Stimulated activated CD8-positive, alpha-beta memory T cell treated with anti-CD3 and anti-CD28 coated beads, Interleukin-15, amount 100 ng/mL, for 48 hours (primary cell): ENCODE measurements at places on chromosomes 16 and 17.

DNA sequence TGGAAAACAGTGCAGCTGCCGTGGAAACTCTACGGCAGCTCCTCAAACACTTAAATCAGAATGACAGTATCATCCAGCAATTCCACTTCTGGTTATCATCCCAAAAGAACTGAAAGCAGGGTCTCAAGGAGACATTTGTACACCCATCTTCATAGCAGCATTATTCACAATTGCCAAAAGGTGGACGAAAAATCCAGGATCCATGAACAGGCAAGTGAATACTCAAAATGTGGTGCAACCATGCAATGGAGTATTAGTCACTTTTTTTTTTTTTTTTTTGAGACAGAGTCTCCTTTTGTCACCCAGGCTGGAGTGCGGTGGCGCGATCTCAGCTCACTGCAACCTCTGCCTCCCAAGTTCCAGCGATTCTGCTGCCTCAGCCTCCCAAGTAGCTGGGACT, 10.6 kb upstream of the AATK start:
- DNase-seq: no peak

DNA sequence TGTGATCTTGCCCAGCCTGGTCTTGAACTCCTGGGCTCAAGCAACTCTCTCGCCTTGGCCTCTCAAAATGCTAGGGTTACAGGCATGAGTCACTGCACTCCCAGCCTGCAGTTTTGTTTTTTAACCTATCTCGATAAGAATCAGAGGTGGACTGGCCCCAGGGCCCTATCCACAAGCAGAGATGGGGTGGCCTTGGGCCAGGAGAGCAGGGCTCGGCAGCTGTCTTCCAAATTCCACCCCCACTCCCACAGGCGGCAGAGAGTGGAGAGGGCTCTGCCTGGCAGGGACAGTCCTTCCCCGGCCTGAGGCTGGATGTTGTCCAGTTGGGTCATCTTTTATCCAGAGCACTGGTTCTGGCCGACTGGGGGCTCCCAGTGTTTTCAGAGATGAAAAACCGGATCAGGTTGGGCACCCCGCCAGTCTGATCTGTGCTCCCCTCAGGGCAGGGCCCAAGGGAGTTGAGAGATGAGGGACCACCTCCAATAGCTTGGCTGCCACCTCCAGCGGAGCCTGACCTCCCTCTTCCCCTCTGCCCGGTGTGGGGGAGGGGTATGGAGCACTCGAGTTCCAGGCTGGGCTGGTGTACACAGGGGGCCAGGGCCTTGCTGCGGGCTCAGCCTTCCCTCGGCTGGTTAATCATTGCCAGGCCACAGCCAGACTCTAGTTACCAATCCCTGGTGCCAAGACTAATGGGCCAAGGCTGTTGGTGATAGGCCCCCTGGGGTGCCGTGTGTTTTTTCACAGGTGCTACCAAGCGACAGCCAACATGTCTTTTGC, 30.3 kb upstream of the MYO15B start:
- no peak for DNase-seq

DNA sequence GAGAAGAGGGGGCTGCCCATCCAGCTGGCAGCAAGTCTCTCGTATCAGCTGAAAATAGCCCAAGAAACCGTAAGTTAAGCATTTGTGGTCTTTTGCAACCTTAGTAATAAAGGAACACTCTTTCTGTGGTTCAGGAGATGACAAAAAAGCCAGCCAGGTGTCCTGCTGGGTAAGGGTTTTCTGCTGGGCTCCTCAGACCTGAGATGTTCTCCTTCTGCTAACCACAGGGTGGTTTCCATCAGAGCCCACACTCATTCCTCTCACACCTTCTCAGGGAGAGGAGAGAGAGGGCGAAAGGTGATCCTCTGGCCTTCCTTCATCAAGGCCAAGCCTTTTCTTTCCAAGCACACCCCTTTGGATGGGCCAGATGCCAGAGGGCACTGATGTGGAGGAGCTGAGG, 70.7 kb downstream of the TEX14 start:
- no peak for DNase-seq

GRCh38 chr16:28058839-28059589, 4.5 kb downstream of the GSG1L start:
- DNase-seq: no peak

DNA sequence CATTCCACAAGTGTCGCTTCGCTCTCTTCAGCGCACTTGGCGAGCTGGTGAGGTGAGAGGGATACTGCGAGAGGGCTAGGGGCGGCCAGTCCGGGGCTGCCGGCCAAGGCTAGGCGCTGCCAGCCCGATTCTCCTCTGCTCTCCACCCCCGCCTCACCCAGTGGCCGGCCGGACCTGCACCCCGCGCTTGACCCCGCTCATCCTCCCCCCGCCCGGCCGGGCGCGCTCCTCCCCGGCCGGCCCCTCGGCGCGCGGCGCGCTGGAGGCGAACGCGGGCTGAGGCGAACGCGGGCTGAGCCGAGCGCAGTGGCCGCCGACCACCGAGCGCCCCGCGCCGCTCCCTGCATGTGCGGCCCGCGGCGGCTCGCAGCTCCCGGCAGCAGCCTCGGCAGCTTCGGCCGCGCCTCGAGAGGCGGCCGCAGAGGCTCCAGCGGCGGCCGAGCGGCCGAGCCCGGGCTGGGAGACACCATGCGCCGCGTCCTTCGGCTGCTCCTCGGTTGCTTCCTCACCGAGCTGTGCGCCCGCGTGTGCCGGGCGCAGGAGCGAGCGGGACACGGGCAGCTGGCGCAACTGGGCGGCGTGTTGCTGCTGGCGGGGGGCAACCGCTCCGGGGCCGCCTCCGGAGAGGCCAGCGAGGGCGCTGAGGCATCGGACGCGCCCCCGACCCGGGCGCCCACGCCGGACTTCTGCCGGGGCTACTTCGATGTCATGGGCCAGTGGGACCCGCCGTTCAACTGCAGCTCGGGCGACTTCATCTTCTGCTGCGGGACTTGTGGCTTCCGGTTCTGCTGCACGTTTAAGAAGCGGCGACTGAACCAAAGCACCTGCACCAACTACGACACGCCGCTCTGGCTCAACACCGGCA, at the start of gene SHISA9:
Gene SHISA9 (plus strand): TSS at position 2 of the 865 bp plus-strand sequence.
- no peak for DNase-seq

- DNase-seq: no peak
Observed at GRCh38 chr16:15648135-15648730, 1.8 kb upstream of the NDE1 start.

GRCh38 chr17:6575596-6575988, 19.2 kb upstream of the PITPNM3 start:
- no peak for DNase-seq

DNA sequence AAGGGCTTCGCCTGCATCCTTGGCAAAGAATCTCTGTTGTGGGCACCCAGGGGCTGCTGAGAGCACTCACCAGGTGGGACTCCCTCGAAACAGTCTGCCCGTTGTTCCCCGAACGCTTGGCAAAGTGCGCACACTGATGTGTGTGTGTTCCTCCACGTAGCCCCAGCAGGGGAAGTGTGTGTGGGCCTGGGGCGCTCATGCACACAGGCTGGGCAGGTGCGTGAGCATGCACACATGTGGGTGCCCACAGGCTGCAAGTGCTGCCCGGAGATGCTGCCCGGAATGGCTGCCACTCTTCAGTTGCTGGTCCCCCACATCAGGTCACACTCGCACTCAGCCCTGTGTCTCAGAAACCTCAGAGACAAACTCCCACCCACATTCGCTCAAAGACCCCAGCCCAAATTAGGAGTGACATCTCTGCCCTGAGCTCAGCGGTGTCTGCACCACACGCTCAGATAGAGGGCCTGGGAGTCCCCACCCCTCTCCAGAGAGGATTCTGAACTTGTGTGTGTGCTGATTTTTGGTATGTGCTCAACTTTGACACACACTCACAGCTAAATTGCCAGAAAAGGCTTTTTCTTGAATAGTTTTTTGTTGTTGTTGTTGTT, 119.4 kb downstream of the MGAT5B start:
- no peak for DNase-seq

GRCh38 chr17:16247586-16247984, 30.6 kb downstream of the PIGL start:
- no peak for DNase-seq

- DNase-seq: no peak
Observed at GRCh38 chr17:76263896-76264295, 1.3 kb upstream of the UBALD2 start.

- no peak for DNase-seq
Observed at GRCh38 chr17:7213895-7214299, 5.7 kb downstream of the DLG4 start.

GRCh38 chr17:6571452-6571781, 15.1 kb upstream of the PITPNM3 start:
- DNase-seq: no peak

- no peak for DNase-seq
Observed at GRCh38 chr17:75692976-75693375, 25.8 kb downstream of the SAP30BP start.

DNA sequence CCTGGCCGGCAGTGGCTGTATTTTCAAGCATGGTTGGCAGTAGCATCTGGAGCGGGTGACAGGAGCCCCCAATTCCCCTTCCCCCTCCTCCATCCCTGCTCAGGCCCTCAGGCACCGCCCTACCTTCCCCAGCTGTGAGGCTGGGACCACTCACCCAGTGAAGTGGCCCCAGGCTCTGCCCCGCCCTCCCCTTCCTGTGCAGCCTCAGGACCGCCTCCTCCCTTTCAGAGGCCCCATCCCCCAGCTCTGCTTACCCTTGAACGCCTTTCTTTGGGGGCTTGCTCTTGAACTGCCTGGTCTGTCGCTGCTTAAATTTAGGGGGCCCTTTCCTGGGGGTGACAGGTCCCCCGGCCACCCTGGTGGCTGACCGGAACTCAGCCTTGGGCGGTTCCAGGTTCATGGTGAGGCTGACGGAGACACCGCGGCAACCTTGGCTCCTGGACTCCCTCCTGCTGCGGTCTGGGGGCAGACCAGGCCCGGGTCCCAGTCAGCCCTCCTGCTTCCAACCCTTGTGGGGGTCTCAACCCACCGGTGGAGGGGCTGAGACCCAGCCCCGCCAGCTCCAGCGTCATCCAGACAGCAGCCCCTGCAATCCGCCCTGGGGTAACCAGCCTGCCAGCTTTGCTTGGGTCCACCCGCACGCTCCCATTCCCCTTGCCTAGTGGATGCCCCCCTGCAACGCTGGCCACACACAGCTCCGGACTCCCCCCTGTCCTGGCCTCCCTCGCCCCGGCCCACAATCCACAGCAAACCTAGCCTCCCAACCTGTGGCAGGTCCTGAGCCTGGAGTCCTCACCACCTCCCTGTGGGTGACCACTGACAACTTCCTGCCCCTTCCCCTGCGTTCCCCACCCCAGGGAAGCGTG, 3.2 kb downstream of the PDE6G start:
- DNase-seq: no peak

DNA sequence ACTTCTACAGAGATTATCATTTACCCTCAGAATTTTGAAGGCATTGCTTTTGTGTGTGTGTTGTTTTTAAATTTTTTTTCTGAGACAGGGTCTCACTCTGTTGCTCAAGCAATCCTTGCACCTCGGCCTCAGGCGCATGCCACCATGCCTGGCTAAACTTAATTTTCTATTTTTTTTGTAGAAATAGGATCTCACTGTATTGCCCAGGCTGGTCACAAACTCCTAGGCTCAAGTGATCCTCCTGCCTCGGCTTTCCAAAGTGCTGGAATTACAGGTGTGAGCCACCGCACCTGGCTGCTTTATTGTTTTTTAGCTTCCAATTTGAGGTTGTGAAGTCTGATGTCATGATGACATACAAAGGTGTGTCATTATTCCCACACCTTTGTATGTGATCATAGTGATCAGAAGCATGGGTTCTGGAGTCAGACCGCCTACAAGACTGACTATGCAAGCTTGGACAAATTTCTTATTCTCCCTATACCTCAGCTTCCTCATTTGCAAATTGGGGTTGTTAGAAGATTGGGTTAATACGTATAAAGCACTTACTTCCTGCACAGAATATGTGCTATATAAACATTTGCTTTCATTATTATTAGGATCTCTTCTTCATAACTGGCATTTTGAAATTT, 5.8 kb downstream of the SEPHS2 start:
- DNase-seq: no peak

DNA sequence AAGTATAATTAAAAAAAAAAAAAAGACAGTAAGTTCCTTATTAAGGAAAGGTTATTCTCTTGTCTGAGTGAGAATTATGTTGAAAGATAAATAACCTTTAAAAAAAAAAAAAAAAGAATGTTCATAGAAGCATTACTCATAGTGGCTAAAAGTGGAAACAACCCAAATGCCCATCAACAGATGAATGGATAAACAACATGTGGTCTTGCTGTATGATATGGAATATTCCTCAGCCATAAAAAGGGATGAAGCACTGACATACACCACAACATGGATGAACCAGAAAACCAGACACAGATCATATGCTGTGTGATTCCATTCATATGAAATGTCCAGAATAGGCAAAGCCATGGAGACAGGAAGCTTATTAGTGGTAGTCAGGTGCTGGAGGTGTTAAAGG, 9.2 kb upstream of the CCNF start:
- no peak for DNase-seq

DNA sequence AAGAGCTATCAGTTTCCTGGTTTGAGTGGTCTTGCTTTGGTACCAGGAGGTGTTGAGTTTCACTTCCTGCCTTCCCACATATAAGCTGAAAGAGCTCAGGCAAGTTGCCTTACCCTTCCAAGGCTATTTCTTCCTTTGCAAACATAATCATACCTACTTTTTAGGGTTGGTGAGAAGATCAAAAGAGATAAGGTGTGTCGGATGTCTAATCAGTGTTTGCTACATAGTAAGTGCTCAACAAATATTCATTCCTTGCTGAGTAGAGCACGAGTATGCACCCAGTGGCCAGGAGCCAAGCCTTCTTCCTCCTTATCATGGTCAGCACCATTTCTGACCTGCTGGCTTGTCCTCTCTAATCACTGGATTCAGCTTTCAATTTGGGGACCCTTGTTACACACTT, 12.7 kb upstream of the TMEM98 start:
- no peak for DNase-seq

DNA sequence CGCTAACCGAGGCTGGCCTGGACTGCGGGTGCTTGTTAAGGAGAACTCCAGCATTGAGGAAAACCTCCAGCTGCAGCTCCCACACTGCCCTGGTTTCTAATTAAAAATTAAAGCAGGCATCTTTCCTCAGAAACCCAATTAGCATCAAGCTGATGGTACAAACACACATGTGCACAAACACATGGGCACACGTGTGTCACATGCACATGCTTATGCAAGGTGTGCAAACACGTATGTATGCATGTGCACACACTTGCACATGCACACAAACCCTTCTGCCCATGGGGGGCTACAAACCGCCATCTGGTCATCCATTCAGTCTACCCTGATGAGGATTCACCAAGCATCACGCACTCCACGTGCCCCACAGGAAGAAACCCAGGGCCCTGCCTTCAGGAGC, 182.5 kb downstream of the ZNF423 start:
- DNase-seq: no peak

GRCh38 chr17:17533901-17534441, 37.8 kb upstream of the RASD1 start:
- DNase-seq: no peak

DNA sequence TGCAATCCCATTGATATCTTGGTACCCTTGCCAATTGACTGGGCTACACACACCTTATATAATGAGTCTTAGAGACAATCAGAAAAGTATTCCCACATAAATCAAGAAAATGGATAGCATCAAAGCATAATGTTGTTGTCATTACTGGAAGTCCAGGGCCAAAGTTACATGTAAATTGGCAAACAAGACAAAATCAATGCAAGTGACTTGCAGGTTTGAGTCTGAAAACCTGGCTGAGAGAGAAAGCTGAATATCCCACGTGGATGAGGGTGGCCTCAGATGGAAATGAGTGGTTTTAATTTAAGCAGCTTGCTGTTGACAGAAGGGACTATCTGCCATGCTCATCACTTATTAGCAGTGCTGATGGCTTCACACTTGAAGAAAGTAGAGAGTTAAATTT, 324.0 kb upstream of the MON1B start:
- no peak for DNase-seq
